KG1 (cell line): ENCODE measurements at places on chromosomes 1 and 21.

DNA sequence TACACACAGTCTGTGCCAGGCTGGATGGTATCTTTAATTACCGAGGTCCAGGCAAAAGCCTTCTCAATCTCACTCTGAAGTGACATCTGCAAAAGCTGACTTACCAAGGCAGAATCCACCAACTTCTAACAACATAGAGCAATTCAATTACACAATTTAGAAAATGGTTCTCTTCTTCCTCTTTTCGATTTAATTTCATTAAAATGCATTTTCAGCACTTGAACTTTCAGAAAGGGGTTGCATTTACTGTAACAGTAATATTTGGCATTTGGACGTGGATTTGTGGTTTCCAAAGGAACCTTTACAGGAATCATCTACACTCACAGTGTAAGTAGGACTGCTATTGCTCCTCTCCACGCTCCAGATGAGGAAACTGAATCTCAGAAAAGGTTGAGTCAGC, 53.3 kb downstream of the ERO1B start:
- no peak for DNase-seq

DNA sequence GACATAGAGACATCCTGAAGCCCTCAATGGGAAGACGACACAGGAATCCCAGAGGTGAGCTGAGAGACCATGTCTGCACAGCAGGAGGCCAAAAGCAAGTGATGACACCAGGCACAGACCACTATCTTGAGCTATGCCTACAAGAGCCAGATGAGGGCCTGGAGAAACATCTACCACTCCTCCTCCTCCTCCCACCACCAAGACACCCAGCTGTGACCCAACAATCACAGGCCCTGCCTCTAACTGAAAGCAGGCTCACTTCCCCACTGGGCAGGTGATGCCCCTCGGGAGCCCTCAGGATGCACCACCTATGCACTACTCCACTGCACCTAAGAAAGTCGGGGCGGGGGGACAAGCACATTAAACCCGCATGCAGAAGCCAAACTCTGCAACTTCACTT, 16.5 kb downstream of the TADA1 start:
- DNase-seq = no peak

DNA sequence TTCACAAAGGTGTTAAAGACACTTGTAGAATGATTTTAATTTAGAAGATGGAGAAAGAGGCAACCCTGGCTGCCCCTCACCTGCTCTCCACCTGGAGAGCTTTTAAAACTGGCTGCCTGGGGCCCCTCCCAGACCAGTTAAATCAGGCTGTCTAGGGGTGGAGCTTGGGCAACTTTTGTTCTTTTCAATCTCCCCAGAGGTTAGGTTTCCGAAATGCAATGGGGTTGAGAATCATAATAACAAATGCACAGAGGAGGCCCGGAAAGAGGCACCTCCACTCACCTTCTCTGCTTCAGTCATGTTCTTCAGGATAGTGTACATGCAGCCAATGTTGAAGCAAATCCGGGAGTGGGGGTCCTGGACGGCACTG, 400 bp downstream of the NCF2 start:
- DNase-seq = no peak

GRCh38 chr1:43171312-43171875, 696 bp downstream of the EBNA1BP2 start:
- DNase-seq = no peak

GRCh38 chr1:226308166-226308722, 720 bp downstream of the LIN9 start:
- no peak for DNase-seq

- no peak for DNase-seq
Observed at GRCh38 chr1:246765521-246765920, 41.3 kb downstream of the SCCPDH start.

DNA sequence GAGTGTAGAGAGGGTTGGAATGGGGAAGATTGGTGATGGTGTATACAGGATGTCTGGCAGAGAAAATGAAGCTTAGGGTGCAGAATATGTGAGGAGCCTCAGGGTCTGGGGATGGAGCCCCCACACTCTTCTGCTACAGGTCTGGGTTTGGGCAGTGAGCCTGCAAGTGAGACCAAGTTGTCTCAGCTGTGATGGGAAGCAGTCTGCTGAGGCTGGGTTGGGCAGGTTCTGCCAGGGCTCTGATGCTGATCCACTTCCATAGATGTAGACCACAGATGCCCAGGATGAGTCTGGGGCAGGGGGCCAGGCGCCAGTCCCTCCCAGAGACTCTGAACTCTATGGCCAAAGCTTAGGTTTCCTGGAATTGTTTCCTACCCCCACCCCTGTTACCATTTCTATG, 516.9 kb downstream of the PTPRU start:
- no peak for DNase-seq

- DNase-seq = no peak
Observed at GRCh38 chr1:6448749-6449631, 17.0 kb downstream of the TNFRSF25 start.

GRCh38 chr1:32877211-32878110, 6.7 kb upstream of the FNDC5 start:
- DNase-seq = no peak

- no peak for DNase-seq
Observed at GRCh38 chr1:44842862-44843655, at the start of gene PTCH2. PTCH2 (minus strand) TSS chr1:44843253; CDS start chr1:44842932, 321 bp downstream.

DNA sequence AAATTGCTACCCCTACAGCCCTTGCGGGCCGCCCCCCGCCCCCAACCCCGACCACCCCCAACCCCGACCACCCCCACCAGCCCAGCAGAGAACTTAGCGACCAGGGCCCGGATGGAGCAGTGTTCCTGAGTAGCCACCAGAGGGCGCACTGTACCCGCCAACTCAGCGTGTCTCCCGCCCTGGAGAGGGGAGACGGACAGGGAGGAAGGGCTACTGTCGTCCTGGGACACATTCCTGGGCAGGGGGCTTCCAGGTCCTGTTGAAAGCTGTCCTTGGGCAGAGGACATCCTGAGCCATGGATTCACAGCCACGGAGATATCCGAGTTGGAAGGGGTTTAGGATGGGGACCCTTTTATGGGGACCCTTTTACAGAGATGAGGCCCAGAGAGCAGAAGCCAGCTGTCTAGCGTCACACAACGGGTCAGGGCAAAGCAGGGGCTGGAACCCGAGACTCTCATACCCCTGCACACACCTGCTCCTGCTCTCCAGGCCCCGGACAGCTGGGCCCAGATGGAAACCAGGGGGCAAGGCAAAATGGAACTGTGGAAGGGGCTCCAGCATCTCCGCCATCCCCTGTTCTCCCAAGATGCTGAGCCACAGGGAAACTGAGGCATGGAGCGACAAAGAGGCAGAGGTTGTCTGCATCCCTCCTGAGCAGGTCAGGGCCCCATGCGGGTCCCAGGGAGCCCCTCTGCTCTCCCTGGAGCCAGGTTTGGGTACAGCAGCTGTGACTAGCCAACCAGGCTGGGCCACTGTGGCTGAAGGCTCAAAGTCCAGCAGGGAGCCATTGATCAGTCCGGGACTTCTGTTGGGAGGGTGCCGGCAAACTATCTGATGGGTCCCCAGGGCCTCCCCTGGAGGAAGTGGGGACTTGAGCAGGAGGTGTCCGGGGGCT, 25.0 kb upstream of the LAPTM5 start:
- peak; percentile 9 for DNase-seq

- DNase-seq = no peak
Observed at GRCh38 chr1:154304664-154305337, 16.1 kb upstream of the AQP10 start.

DNA sequence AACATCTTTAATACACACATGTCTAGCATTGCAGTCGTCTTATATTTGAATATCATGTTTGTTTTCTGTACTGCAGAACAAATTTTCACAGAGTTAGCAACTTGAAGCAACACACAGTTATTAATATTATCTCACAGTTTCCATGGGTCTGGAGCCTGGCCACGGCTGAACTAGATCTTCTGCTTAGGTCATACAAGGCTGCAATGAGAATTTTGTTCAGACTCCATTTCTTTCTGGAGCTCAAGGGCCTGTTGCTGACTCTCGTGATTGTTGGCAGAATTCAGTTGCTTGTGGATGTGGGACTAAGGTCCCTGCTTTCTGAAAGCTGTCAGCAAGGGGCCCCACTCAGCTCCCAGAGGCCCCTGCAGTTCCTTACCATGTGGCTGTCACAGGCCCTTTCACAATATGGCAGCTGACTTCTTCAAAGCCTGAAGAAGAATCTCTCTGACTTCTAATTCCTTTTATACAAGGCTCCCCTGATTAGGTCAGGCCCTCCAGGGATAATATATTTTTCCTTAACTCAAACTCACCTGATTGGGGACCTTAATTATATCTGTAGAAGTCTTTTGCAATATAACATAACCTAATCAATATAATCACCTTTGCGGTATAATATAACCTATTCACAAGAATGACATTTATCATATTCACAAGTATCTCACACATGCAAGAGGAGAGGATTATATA, 296.3 kb downstream of the NFIA start:
- no peak for DNase-seq

DNA sequence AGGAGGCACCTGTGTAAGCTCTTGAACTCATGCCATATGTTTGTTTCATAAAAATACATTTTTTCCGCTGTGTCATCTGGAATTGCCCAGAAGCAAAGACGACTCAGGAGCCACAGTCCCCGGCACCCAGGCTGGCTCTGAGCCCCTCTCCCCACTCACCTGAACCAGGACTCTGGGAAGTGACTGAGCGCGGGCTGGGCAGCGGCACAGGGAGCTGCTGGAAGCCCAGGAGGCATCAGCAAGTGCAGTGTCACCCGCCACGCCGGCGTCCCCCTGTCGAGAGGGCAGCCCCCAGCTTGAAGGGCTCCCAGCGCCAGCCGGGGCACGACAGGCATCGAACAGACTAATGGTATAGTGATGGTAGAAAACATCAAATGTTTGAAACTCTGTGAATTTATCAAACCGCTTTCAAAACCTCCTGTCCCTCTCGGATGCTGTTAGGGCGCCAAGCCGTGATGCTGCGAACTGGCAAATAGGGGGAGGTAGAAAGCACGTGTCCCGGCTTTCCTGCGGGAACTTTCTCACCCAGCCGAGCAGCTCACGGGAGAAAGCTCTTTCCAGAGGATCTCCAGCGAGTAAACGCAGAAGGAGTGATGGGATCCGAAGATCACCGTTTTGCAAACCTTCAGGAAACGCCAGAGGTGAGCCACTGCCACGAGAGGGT, 57.8 kb upstream of the COL18A1 start:
- DNase-seq = no peak

- DNase-seq = no peak
Observed at GRCh38 chr21:14720237-14720636, 174.1 kb upstream of the SAMSN1 start.

GRCh38 chr1:62144238-62144831, 50.3 kb upstream of the L1TD1 start:
- DNase-seq = peak; percentile 25

DNA sequence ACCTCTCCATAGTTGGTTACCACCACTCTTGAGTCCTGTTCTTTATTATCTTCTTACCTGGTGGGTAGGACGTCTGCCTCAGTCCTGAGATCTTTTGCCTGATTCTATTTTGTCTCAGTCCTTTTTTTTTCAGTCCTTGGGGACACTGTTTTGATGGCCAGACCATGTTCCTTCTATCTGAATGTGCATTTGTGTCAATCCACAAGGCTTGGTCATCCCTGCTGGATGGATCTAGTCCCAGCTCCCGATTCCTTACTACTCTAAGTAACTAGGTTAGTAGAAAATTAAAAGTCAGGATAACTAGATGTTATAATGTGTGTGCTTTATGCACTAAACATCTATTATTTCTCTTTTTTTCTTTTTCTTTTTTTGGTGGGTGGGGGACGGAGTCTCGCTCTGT, 28.1 kb upstream of the AK4 start:
- DNase-seq = no peak

- no peak for DNase-seq
Observed at GRCh38 chr1:183069562-183070216, 46.5 kb downstream of the LAMC1 start.

DNA sequence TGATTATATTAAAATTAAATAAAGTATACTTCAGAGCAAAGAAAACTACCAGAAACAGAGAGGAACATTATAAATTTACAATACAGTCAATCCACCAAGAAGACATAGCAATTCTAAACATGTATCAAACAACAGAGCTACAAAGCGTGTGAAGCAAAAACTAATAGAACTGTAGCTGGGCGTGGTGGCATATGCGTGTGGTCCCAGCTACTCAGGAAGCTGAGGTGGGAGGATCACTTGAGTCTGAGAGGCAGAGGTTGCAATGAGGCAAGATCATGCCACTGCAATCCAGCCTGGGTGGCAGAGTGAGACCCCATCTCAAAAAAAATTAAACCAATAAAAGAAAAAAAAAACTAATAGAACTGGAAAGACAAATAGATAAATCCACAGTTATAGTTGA, 12.3 kb downstream of the CCDC185 start:
- no peak for DNase-seq

DNA sequence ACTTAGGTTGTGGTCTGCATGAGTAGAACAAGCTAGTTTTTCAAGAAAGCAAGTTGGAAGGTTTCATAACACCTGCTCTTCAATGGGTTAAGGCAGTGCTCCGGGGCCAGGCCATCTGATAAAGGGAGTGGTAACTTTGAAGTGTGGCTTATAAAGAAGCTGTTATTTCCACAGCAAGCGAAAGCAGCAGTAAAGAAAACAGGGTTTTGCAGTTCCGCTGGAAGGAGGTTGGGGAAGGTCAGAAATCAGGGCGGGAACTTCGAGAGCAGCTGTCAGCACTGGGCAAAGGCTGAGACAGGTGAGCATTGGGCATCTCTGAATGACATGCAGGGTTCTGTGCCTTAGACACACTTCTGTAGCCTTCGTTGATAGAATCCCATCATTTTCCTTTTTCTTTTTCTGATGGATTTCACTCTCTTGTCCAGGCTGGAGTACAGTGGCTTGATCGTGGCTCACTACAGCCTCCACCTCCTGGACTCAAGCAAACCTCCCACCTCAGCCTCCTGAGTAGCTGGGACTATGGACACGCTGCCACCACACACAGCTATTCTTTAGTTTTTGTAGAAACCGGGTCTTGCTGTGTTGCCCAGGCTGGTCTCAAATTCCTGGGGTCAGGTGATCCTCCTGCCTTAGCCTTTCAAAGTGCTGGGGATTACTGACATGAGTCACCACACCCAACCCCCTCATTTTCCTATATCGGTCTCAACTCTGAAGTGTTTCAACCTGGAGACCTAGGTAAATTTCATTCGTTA, 20.5 kb downstream of the TMEM51 start:
- DNase-seq = no peak

DNA sequence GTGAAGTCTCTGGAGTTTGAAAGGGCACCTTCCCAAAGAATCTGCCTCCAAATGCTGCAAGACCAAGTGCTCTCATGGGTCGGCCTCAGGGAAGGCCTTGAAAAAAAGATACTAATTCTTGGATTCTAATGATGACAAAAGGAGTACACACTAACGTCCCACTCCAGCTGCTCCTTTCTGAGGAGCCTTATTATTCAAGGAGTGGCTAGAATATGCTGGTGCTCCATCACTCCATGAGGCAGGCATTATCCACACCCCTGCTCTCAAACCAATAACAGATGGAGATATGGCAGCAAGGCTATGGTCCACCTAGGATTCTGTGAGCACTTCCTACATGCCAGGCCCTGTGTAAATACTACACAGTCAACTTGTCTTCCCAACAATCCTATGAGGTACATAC, 54.4 kb downstream of the FAM78B start:
- no peak for DNase-seq

DNA sequence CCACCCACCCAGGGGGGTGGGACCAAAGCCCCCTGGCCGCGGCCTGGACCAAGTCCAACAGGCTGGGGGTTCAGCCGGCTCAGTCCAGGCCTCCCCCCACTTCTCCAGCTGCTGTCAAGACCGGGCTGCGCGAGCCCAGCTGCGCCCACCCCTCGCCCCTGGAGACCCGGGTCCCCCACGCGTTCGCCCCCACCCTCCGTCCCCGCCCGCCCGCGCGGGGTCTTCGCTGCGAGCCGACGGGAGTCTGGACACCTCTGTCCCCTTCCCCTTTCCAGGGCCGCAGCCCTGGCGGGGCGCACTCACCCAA, 253 bp downstream of the RAP1GAP start:
- DNase-seq = no peak

- DNase-seq = peak; percentile 21
Observed at GRCh38 chr1:19918057-19918456, 5.4 kb downstream of the PLA2G2E start.
